ENCODE measurements at places on chromosomes 3 and 15.
A peak's percentile ranks its signal among the peaks of the same experiment; 100 is the strongest.

DNA sequence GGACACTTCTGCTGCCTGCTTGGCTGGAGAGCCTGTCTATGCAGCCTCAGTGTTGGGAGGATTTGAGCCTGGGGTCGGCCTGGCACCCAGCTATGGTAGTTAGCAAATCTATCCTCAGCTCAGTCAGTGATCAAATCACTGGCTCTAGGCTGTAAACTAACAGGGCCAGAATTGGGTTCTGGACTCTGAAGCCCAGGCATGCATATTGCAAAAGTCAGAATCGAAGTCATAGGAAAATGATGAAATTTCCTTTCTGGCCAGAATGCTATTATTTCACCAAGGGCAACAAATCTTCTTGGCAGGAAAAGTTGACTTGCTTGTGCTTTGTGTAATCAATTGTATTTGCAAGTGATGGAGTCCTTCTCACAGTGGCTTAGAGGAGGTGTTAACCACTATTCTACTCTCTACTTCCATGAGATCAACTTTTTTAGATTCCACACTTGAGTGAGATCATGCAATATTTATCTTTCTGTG, 482.6 kb upstream of the TPRG1 start:
- DNase-seq: no peak

GRCh38 chr3:11774296-11774877, 72.3 kb downstream of the TAMM41 start:
- peak; percentile 68 for DNase-seq

DNA sequence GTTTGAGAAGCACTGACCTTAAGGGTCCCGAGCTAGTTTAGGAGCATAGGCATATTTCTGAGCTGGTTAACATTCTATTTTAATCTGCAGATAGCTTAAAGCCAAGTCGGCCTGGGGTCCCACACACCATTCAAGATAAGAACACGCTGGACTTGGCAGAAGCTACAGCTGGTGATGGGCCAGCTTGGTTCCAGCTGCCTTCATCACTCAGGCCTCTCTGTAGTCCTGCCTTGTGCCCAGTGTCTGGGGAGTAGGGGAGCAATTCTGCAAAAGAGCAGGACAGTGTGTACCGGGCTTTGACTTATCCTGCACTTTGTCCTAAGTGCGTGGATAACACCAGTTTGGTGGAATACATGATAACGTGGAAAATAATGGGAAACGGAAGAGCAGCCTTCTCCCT, 164.5 kb downstream of the MEGF11 start:
- DNase-seq: no peak

DNA sequence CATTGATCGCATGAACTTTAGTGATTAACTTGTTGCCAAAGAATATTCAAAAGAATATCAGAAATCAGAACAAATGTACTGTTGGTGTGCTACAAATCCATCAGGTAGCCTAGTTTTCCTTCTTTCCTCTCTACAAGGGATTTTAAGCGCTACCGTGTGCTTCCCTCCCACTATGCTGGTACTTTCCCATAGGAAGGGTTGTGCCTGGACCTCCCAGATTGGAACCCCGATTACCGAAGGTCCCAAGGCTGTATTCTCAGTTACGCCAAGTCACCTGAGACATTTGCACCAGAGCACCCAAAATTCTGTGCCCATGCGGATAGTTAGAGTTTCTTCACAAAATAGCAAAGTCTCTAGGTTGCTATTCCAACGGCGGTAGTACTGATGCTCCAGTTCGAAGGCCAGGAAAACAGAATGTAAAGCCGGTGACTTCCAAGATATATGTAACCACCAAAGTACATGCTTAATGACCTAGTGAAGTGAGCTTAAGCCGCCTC, 23.4 kb upstream of the GATM start:
- DNase-seq: no peak

- DNase-seq: no peak
These were observed 44.5 kb downstream of the NCEH1 start for GRCh38 chr3:172666181-172666872.

- no peak for DNase-seq
These were observed 1.6 kb upstream of the CISH start for GRCh38 chr3:50612970-50613846.

- no peak for DNase-seq
These were observed 104.3 kb upstream of the TMC3 start for GRCh38 chr15:81478354-81478753.

DNA sequence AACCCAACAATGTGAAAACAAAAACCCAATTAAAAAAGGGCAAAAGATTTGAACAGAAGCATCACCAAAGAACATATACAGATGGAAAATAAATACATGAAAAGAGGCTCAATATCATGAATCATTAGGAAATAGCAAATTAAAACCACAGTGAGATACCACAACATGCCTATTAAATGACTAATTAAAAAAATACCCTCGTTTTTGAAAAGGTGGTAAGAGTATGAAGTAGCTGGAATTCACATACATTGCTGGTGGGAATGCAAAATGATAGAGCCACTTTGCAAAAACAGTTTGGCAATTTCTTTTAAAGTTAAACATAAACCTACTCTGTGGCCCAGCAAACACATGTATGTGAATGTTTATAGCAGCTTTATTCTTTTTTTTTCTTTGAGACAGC, 75.8 kb downstream of the B3GNT5 start:
- DNase-seq: no peak

DNA sequence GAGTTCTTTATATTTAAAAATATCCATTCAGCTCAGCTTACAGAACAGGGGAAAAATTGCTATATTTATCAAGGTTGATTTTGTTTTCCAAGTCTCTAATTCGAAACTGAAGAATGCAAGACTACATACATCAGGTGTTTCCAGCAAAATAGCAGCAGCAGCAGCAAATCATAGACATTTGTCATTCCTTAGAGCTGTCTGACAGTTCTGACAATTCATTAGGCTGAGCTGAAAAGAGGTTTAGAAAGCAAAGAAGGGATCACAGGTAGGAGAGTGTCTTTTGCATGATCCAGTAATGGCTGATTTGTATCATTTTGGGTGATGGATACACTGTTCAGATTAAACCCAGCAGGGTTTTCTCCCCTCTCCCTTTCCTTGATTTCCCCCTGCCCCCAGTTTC, 545.7 kb downstream of the MCTP2 start:
- DNase-seq: no peak

DNA sequence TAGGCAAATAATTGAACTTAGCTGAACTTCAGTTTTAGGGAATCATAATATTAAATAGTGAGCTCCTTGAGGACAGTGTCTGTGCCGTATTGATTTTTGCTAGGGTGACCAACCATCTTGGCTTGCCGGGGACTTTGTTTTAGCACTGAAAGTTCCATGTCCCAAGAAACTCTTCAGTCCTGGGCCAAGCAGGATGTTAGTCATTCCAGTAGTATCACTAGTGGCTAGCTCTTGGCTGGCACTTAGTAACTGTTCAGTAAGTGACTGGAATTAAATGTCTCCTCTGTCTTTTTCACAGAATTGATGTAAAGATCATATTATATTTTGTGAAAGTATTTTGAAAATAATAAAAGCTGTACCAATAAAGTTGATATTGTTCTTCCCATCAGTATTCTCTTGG, 42.3 kb downstream of the RSRC1 start:
- DNase-seq: no peak

- DNase-seq: no peak
These were observed 84.3 kb downstream of the HERC1 start for GRCh38 chr15:63749330-63749942.

- peak; percentile 91 for DNase-seq
These were observed 18.1 kb upstream of the ALDH1A3 start for GRCh38 chr15:100861511-100861991.

All from retina (tissue), 1 donor.